Motor neuron (in vitro differentiated cells): ENCODE measurements at places on chromosomes 7 and 10. TPM values are rescaled to one million over a fixed set of nuclear protein-coding genes. Genes with fewer than 3 reads are reported as not detected.
A peak's percentile ranks its signal among the peaks of the same experiment; 100 is the strongest.

DNA sequence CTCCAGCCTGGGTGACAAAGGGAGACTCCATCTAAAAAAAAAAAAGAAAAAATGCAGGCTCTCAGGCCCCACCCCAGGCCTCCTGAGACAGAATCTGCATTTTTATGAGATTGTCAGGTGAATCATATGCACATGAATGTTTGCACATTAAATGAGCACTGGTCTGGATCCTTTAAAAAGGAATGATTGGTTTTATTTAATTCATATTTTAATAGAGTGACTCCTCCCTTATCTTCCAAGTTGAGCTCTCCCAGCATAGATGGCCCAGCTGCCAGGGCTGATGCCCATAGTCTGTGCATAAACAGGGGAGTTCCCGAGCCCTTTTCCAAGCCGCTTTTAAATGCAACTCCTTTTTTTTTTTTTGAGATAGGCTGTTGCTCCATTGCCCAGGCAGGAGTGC, 28.5 kb downstream of the CUX1 start:
- ATAC-seq: peak; percentile 97

DNA sequence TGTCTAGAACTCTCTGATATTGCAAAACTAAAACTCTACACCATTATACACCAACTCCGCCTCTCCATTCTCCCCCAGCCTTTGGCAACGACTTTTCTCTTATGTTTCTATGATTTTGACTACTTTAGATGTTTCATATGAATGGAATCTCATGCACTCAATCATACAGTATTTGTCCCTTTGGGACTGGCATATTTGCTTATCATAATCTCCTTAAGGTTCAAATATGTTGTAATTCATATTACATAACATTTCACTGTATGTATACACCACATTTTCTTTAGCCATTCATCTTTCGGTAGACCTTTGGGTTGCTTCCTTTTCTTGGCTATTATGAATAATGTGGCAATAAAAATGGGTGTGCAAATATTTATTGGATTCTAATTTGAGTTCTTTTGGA, 164.4 kb downstream of the ARL4A start:
- ATAC-seq: no peak

DNA sequence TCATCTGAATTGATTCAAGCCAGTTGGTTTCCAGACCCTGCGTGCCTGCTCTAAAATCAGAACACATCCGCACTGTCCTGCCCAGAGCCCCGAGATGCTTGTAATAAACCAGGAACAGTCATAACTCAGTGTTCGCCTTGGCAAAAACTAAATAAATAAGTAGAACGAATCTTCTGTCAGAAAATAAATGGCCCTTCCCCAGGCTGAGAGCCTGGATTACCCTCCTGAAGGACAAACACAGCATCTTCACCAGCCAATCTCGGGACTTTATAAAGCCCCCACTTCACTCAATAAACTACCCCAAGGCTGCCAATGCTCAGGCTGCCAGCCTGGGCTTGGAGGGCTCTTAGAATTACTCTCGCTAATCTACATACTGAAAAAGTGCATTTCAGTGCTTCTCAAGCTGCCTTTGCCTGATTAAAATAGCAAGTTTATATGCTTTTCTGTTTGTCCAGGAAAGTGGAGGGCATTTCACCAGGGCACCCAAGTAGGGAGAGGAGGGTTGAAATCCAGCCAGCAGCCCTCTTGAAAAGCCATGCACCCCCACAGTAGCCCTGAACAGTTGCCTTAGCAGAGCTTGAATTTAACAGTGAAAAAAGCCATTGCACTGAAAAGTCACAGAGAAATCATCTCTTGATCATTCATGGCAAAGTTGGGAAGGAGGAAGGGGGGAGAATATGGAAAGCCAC, 136.6 kb downstream of the CALN1 start:
- no peak for ATAC-seq

DNA sequence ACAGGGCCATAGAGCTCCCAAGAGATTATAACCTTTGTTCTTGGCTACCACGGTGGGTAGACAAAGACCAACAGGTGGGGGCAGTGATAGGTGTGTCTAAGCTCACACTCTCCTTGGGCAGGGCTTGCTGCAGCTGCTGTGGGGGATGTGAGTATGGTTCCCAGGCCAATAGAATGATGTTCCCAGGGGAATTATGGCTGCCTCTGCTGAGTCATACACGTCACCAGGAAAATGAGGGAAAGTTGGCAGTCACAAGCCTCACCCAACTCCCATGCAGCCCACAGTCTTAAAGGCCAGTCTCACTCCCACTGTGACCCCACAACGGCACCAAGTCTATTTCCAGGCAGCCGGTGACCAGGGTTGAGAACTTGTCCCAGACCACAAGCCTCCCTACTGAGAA, 453.4 kb upstream of the PODXL start:
- ATAC-seq: no peak

DNA sequence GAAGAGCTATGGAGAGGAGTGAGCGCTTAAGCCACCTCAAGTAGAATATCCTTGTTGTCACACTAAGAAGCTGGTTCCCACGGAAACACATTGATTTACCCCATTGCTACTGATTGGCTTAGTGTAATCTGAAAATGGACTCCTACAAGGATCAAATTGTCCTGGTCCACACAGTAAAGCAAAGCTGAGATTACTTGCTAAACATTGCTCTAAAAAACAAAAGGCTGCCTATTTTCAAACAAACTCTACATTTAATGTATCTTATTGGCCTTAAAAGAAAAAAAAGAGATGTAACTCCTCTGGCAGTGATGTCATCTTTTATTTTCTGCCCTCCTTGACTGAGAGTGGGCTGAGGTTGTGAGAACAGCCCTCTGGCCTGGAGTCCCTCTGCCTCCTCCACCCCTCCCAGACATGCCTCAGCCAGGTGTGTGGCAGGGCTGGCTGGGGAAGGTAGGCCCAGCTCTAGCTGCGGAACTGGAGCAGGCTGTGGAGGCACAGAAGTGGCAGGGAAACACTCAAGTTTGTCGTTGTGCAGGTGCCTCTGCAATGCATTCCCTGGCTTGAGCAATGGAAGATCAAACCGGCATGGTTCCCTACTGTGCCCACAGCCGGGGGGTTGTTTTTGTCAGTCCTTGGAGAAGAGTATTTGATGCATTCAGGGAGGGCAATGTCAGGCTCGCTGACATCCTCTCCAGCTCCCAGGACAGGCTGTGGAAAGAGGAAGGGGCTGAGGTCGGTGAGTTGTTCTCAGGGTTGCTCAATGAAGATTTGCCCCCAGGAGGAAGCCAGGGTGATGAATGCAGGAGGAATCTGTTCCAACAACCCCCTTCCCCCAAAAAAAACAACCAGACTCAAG, 9.1 kb downstream of the KLF6 start:
- peak; percentile 76 for ATAC-seq

GRCh38 chr10:72242675-72243074, 26.6 kb upstream of the ASCC1 start:
- ATAC-seq: no peak

- ATAC-seq: peak; percentile 71
These were observed 5.2 kb downstream of the PHYHIPL start for GRCh38 chr10:59181668-59182067.

GRCh38 chr10:101101372-101101881, 29.7 kb upstream of the TLX1 start:
- ATAC-seq: peak; percentile 54

GRCh38 chr10:69317175-69317604, 38.9 kb downstream of the HK1 start:
- ATAC-seq: no peak

DNA sequence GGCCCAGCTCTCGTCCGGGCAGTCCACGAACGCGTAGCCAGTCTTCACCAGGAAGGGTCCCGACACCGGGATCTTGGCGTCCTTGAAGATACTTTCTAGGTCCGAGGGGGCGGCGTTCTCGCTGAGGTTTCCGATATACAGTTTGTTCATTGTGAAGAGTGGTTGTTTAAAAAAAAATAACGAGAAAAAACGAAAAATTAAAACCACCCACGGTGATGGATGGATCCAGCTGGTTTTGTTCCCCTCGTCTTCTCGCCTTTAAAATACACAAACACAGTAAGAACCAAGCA, 385 bp downstream of the IGF2BP3 start:
- no peak for ATAC-seq

DNA sequence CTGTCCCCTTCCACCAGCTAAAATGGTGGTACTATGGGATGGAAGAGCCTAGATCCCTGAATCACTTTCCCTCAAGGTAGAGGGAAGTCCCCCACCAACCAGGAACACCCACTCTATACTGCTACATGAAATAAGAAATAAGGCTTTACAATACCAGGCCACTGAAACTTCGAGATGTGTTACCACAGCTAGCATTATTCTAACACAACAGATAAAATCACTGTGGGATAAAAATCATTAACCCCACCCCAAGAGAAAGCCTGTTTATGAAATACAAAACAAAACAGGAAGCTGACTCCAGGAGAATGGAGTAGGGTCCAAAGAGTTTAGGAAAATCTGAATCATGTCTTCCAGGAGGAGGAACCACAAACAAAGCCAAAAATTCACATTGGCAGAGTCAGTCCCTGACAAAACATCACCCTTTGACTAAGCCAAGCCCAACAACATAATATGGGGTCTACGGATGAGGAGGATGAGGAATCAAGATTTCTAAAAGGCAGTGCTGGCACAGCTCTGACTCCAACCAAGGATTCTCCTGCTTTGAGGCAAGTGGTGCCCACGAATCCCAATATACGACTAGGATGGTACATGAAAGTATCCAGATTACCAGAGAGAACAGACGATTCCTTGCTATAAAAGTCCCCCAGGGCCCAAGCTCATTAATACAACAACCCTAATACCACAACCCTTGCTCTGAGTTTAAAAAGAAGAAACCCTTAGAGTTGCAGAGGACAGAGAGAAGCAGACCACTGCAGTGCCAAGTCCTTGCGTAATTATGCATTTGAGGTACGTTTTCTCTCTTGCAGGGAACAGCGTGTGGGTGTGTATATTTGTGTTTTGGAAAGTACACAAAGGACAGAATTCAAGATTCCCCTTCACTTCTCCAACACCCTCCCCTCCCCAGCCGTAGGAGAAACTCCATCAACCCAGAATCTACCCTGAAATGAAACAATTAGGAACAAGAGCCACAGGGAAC, 23.7 kb downstream of the XPNPEP1 start:
- no peak for ATAC-seq

- peak; percentile 29 for ATAC-seq
These were observed 23.0 kb downstream of the BMPR1A start for GRCh38 chr10:86779220-86780017.

The NAT16 gene
- total RNA-seq: 2.2 and 3.7 TPM in 2 replicates

DNA sequence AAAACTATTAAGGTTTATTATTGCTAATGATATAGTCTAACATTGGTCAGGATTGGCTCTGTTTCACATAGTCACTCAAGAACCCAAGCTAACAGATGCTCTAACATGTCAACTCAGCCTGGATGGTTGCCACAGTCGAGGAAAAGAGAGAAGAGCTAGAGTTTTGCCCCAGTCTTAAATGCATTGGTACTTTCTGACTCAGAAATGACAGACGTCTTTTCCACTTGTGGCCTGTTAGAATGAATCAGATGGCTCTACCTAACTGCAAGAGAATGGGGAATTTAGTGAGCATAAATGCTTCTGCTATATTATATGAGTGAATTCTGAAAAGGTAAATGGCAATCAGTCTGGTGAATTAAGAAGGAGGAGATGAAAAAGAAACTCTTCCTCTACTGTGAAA, 13.9 kb downstream of the HECTD2 start:
- ATAC-seq: no peak

The SPOCK2 gene
- 0.58 and 1.7 TPM in 2 replicates for total RNA-seq

DNA sequence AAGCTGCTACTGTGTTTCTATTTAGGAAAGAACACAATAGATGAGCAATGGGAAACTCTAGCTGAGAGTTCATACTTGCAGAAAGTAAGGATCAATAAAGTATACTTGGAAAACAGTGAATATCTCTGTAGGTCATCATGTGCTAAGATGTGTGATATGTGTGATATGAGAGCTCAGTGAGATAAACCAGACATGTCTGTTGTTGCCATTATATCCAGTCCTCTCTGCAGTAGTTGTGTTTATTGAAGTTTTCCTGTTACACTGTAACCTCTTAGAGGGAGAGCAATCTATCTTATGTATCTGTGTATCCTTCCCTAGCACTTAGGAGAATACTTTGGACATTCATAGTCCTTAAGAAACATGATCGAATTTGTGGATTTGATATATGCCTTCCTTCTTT, 19.1 kb downstream of the TRUB1 start:
- ATAC-seq: no peak
